ENCODE measurements at places on chromosomes 4 and X. TPM values are rescaled to one million over a fixed set of nuclear protein-coding genes. Genes with fewer than 3 reads are reported as not detected.
A peak's percentile ranks its signal among the peaks of the same experiment; 100 is the strongest.

Gene CT45A3
- not detected for polyA plus RNA-seq

Gene BGN
- polyA plus RNA-seq = 20.2 TPM

Gene STBD1
- polyA plus RNA-seq = 3.6 TPM

DNA sequence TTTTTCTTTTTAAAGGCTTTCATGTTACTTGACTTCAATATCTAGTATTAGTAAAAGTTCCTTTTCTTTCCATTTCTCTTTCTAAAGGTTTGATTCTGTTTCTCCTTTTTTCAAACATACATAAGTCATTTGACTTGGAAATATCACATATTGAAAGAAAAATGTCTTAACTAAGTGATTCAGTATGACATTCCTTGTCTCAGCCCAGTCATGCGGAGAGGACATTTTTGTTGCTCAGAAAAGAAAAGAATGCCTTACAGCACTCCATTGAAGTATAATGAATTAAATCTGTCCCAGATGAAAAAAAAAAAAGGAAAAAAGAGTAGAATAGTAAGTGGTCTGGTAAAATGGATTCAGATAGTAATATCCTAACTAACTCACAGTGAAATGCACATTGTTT, 466.1 kb downstream of the ADGRL3 start:
- DNase-seq = no peak

- peak; percentile 70 for DNase-seq
Observed at GRCh38 chr4:37970702-37971101, 10.5 kb downstream of the PTTG2 start.

DNA sequence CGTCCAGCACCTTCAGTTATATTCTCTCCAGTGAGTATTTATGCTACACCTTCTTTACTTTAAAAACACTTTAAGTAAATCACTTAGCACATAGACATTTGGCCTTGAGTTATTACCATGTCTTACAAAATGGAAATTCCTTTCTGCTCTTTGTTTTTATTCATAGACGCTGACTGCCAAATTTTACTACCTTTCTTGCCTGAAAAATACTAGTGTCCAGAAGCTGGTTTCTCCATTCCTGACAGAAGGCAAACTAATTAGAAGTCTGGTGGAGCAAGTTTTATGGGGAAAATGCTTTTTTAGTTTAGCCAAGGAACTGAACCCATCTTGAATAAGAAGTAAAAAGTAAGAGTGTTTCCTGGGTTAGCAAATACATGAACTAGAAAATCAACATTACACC, 65.5 kb downstream of the SPATA18 start:
- DNase-seq = no peak

GRCh38 chr4:26992657-26993361, 132.2 kb downstream of the STIM2 start:
- no peak for DNase-seq

DNA sequence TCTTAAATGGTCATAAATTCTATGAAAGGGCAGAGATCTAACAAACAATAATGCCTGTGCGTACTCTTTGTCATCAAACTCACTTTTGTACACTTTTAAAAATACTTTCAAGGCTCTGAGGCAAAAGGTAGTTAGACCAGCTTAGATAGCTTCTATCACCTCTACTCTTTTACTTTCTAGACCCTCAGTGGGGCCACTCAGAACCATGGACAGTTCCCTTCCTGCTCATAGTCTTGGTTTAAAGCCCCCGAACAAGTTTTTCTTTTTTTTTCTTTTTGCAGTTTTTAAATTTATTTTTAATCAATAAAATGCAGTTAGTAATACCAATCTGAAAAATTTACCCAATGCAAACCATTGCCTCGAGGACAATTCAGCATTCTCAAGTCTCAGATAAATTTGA, 460.5 kb upstream of the CNKSR2 start:
- DNase-seq = no peak

All from pancreas (tissue), 10 donors.